ENCODE measurements at places on chromosomes 5 and 9. TPM values are rescaled to one million over a fixed set of nuclear protein-coding genes. Genes with fewer than 3 reads are reported as not detected.

The ANKDD1B gene
- not detected for total RNA-seq

The FOXD4L4 gene
- total RNA-seq: 0.09 TPM

The PCDHB3 gene
- not detected for total RNA-seq

The PCDHGA10 gene
- not detected for total RNA-seq

The AGXT2 gene
- total RNA-seq: not detected

The SLC25A51 gene
- total RNA-seq: 28.3 TPM

The RAB3C gene
- total RNA-seq: not detected

The PCDHGB1 gene
- not detected for total RNA-seq

The LCN2 gene
- not detected for total RNA-seq

The LIX1 gene
- total RNA-seq: not detected

The ENG gene
- 18.4 TPM for total RNA-seq

The LMX1B gene
- total RNA-seq: not detected

The PRDM9 gene
- not detected for total RNA-seq

The BRD8 gene
- 86.7 TPM for total RNA-seq

The EPB41L4B gene
- total RNA-seq: 1.0 TPM

The PLAC8L1 gene
- 0.50 TPM for total RNA-seq

The SPATA31C1 gene
- total RNA-seq: not detected

The BARHL1 gene
- total RNA-seq: not detected

The THBS4 gene
- 3.6 TPM for total RNA-seq

The RUSC2 gene
- 2.8 TPM for total RNA-seq

The ASTN2 gene
- total RNA-seq: 5.4 TPM

The OBP2B gene
- total RNA-seq: not detected

The GAPVD1 gene
- total RNA-seq: 53.4 TPM

The NTRK2 gene
- total RNA-seq: 0.12 TPM

The FAM221B gene
- not detected for total RNA-seq

The FREM1 gene
- total RNA-seq: not detected

The SLC12A7 gene
- 6.6 TPM for total RNA-seq

The PCDHGA3 gene
- total RNA-seq: 0.15 TPM

The THG1L gene
- total RNA-seq: 16.3 TPM

The SH3TC2 gene
- total RNA-seq: not detected

The TNFSF8 gene
- total RNA-seq: 30.3 TPM

The GSN gene
- 8.0 TPM for total RNA-seq

The ELAVL2 gene
- not detected for total RNA-seq

The LCN9 gene
- not detected for total RNA-seq

The AQP7 gene
- not detected for total RNA-seq

The GLDC gene
- 6.3 TPM for total RNA-seq

The TERT gene
- 0.82 TPM for total RNA-seq

The INSL4 gene
- total RNA-seq: not detected

The RNF208 gene
- total RNA-seq: 2.9 TPM

The RGS7BP gene
- total RNA-seq: not detected

The SNAPC4 gene
- 12.4 TPM for total RNA-seq

The MSH3 gene
- total RNA-seq: 26.3 TPM

The SPINK4 gene
- not detected for total RNA-seq

The CHSY3 gene
- not detected for total RNA-seq

The KCNMB1 gene
- not detected for total RNA-seq

The AK1 gene
- 34.3 TPM for total RNA-seq

The S1PR3 gene
- 0.05 TPM for total RNA-seq

The MUSK gene
- not detected for total RNA-seq

The TMEM252 gene
- total RNA-seq: not detected

The WWC1 gene
- 0.30 TPM for total RNA-seq

The STPG3 gene
- total RNA-seq: not detected

The PCA3 gene
- not detected for total RNA-seq

The SPINK13 gene
- not detected for total RNA-seq

The TRIM7 gene
- total RNA-seq: 1.6 TPM

The KIF24 gene
- 13.6 TPM for total RNA-seq

The TJP2 gene
- 17.6 TPM for total RNA-seq

The SPATA31A3 gene
- not detected for total RNA-seq

The GARNL3 gene
- total RNA-seq: 4.0 TPM

The DNAJC25 gene
- 4.2 TPM for total RNA-seq
